Central memory CD4-positive, alpha-beta T cell (primary cell): ENCODE measurements at places on chromosomes 5 and 9.
A peak's percentile ranks its signal among the peaks of the same experiment; 100 is the strongest.

DNA sequence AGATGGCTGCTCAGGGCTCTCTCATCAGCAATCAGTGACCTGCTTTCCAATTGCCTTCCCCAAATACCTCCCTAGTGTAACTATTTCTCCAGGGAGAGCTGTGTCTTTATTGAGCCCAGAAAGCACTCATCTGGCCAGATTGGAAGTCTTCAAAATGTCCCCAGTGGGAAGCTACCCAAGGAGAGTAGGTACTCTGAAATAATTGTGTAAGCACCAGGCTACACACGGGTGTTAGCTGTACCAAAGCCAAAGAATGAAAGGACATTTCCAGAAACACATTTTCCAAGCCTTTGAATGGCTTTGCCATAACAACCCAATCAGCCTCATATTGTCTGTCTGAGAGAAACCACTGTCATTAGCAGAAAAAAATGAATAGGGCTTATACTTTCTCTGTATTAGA, 318.8 kb downstream of the FAM170A start:
- no peak for DNase-seq

GRCh38 chr5:6736106-6736505, 22.9 kb downstream of the TENT4A start:
- no peak for DNase-seq

DNA sequence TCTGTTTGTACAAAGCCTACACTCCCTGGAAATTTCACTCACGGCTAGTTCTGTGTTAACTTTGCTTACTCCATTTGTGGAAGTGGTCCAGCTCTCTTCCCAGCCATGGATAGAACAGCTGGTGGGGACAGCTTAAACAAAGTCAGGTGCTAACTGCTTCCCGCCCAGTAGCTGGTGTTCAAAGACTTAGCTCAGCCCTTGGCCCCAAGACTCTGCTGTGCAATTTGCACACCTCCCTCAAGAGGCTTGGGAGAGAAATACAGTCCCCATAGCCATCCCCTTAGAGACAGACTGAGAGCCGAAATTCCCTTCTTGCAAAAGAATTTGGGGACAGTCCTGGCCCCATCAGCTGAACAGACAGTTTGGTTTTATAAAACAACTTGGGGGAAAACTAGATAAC, 73.8 kb upstream of the RAI14 start:
- DNase-seq: no peak

DNA sequence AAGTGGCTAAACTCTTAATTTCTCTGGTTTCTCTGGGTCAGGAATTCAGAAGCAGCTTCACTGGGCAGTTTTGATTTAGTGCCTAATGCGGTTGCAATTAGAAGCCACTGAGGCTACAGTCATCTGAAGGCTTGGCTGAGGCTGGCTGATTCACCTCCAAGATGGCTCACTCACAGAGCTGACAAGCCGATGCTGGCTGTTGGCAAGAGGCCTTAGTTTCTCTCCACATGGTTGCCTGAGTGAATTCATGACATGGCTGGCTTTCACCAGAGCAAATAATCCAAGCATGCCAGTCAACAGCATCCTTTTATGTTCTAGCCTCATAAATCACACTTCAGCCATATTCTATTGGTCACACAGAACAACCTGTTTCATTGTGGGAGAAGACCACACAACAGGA, 2.8 kb upstream of the CDK7 start:
- no peak for DNase-seq

- DNase-seq: no peak
Observed at GRCh38 chr5:173153842-173154241, 9.5 kb downstream of the BNIP1 start.

DNA sequence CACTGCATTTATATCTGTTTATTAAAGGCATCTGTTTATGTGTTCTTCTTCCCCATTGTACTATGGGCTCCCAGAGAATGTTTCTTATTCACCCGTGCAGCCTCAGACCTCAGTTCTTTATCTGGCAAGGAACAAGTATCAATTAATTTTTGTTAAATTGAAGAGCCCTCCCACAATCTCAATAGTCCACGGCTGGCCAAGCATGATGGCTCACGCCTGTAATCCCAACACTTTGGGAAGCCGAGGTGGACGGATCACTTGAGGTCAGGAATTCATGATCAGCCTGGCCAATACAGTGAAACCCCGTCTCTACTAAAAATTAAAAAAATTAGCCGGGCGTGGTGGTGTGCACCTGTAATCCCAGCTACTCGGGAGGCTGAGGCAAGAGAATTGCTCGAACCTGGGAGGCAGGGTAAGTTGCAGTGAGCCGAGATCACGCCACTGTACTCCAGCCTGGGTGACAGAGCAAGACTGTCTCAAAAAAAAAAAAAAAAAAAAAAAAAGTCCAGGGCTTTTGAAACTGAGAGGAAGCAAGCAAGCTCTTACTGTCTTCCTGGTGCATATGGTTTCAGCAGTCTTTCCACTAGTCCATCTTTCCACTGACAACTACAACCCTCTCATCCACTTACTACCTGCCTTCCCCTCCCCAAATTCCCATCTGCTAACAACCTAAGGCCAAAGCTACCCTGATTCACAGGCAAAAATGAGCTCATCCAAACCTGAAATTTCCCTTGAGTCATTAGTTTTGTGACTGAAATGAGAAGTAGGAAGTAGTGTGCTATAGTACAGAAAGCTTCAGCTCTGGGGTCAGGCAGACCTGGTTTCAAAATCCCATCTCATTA, 2.3 kb upstream of the HK3 start:
- no peak for DNase-seq

DNA sequence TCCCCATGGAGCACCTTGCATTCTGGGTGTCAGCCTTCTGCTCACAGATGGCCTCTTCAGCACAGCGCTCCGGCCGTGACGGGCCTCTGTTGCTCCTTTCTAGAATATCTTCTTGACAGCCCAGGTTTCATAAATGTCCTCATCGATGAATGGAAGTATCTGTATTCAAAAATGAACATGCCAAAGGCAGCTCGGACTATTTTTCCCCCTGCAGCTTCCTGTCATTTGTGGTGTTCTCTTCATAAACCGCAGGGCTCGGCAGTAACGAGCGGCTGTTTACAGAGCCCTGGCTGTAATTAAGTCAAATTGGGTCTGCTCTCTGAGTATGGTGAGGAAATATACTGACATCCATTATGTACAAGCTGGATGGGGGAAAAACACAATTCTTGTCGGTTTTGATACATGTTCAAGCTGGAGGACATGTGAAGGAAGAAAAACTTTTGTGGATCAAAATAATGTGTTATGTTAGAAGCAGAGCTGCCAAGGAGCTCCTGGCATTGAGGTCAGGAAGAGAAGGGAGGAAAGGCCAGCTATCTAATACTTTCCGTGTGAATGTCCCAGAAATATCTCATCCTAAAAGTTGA, 154.1 kb upstream of the CD180 start:
- peak; percentile 24 for DNase-seq

DNA sequence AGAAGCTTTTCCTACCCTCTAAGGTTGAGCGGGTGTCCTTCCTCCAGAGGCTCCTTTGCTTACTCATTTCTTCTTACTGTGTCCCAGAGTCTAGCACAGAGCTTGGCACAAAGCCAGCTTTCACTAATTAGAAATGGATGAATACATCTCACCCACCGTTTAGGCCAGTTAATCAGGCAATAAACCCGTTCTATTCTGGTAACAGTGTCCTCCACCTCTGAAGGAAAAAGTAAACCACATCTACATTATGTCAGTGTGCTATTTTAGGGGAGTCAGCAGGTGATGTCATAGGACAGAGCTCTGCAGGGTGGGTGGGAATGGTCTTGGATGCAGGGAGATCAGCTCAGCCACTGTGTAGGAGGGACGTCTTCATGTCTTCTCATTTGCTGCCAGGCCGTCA, 109.2 kb downstream of the OSTF1 start:
- no peak for DNase-seq

DNA sequence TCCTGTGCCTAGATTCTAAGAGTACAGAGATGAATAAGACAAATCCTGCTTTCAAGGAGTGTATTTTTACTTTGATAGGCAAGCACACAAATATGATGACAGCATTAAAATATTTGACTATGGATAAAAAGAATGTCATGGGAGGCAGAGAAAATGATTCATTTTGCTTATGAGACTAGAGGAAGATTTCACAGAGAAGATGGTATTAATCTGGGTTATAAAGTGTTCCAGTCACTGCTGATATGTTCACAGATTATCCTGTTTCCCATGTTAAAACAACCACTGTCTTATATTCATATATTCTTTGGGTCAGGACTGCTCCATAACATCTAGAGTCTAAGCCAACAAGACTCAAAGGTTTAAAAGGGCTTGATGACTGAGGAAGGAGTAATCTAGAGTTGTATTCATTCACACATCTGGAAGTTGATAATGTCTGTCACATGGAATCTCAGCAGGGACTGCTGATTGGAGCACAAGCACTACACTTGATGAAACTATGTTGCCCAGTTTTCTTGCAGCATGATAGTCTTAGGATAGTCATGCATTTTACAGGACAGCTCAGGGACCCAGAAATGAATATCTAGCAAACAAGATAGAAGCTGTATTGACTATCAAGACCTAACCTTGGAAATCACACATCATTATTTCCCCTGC, 79.3 kb downstream of the STARD4 start:
- no peak for DNase-seq

DNA sequence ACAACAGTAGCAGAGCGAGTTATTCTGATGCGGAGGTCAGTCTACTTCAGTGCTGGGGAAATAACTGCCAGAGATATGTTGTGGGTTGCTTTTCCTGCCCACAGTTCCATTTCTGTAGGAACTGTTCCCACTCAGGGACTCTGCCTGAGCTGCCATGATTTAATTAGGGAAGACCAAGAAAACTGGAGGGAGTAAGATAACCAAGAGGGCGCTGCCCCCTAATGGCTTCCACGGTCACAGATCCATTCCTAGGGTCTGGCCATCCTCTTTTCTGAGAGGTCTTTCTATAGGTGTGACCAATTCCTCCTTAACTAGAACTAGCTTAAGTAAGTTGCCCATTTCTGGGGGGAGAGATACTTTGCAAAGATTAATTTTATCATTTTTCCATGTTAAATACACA, 125.9 kb downstream of the APBA1 start:
- no peak for DNase-seq

GRCh38 chr9:90469435-90469834, 173.2 kb downstream of the DIRAS2 start:
- DNase-seq: no peak

GRCh38 chr5:38755181-38755580, 90.6 kb upstream of the OSMR start:
- DNase-seq: no peak

- DNase-seq: no peak
Observed at GRCh38 chr5:157509587-157509986, 49.6 kb downstream of the NIPAL4 start.

- DNase-seq: no peak
Observed at GRCh38 chr5:137203011-137203632, 296.0 kb downstream of the SPOCK1 start.

GRCh38 chr9:115980502-115980901, 173.1 kb upstream of the PAPPA start:
- DNase-seq: no peak

DNA sequence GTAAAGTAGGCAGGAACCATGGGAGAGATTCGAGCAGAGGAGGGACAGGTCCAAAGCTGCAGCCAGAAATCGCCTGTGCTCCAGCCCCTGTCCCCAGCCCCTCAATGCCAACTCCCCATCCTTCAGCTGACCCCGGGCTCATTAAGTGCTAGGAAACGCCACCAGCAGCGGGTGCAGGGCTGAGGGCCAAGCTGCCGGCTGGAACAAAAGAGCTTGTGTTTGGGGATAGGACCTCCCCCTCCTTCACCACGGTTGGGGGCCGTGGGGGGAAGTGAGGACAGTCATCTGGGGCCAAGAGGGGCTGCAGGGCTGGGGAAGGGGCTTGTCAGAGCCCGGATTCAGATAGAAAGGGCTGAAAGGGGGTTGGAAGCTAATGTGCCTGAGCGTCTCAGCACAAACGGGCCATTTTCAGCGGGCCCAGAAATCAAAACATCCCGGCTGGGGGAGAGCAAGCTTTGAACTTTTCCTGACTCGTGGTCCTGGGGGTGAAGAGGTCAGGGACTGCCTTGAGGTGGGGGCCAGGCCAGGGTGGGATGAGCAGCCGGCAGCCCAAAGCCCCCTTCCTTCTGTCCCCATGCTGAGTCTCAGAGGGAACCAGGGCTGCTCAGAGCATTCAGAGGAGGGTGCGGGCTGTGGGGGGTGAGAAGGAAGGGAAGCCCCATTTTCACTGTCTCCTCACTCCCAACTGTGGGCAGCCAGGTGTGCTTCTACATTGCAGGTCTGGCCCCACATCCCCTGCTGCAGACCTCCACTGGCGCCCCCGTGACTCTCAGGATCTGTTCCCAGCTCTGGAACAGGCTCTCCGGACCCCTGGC, 69.4 kb upstream of the DAB2IP start:
- no peak for DNase-seq

- no peak for DNase-seq
Observed at GRCh38 chr5:179246227-179246626, 99.0 kb downstream of the ADAMTS2 start.

GRCh38 chr5:72063219-72063819, 44.0 kb upstream of the MAP1B start:
- no peak for DNase-seq

GRCh38 chr5:102611312-102611711, 112.5 kb upstream of the SLCO6A1 start:
- DNase-seq: no peak

DNA sequence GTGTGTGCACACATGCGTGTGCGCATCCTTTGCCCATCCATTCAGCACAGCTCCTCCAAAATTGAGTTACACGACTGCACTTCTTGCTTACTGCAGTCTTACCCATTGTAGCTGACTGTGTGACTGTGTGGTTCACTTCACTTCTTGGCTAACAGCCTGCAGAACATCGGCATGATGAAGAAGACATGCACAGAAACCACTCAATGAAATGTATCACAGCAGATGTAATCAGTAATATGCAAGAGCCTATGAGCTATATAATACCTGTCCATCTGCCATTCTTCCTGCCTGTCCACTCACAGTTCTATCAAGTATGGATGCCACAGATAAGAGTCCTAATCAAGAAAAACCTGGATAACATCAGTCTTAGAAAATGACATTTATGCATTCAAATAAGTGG, 83.9 kb downstream of the TRPM3 start:
- DNase-seq: no peak

DNA sequence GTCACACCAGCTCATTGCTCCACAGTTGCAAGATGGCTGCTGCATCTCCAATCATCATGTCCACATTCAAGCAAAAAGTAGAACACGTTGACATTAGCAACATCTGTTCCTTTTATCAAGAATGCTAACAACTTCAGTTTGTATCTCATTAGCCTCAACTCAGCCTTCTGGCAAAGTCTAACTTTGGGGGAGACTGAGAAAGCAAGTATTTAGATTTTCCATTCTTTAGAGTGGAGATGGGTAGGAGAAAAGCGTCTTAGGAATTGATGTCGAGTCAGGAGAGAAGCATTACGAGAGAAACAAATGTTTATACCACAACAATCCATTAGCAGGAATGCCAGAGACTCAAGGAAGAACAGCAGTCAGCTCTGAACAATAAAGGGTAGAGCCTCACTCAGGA, 446.3 kb downstream of the ENC1 start:
- DNase-seq: no peak

- DNase-seq: no peak
Observed at GRCh38 chr5:170338291-170338690, 40.7 kb upstream of the LCP2 start.
